ENCODE measurements at places on chromosomes 7 and 10.
A peak's percentile ranks its signal among the peaks of the same experiment; 100 is the strongest.

DNA sequence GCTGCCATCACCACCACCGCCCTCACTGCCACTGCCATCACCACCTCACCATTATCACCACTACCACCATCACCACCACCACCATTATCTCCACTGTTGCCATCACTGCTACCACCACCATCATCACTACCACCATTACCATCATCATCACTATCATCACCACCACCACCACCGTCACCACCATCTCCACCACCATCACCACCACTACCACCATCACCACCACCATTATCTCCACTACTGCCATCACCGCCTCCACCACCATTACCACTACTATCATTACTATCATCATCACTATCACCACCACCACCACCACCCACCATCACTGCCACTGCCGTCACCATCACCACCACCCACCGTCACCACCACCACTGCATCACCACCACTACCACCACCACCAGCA is 9.9 kb upstream of the COL13A1 start:
- DNase-seq = no peak

DNA sequence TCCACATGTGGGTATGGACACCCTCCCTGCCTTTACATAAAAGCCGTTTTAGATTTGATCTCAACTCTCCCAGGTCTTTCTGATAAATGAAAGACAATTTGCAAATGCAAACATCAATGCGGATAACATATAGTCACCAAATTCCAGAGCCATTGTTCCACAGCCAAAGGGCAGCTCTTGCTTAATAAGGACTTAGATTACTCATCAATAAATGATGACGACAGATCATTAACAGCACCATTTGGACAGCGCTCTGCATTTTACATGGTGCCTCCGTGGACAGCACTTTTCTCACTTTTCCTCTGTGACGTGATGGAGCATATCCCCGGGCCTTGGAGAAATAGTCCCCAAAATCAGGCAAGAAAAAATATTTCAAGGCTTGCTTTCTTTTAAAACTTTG is 370.3 kb upstream of the CELF2 start:
- peak; percentile 16 for DNase-seq

- no peak for DNase-seq
Observed at GRCh38 chr7:105006367-105007136, 7.5 kb upstream of the KMT2E start.

- DNase-seq = no peak
Observed at GRCh38 chr7:70312336-70312735, 714.1 kb downstream of the AUTS2 start.

DNA sequence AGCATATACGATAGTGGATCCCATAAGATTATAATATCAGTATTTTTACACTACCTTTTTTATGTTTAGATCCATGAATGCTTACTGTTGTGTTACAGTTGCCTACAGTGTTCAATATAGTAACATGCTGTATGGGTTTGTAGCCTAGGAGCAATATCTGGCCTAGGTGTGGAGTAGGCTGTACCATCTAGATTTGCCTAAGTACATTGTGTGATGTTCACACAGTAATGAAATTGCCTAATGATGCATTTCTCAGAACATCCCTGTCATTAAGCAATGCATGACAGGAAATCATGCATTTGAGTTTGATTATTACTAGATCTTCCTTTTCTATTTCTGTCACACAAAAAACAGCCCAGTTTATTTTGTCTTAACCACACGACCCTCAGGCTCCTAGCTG is 14.5 kb downstream of the CBX3 start:
- DNase-seq = no peak
